Skeletal muscle cell (primary cell): ENCODE measurements at places on chromosomes 3 and 15.

DNA sequence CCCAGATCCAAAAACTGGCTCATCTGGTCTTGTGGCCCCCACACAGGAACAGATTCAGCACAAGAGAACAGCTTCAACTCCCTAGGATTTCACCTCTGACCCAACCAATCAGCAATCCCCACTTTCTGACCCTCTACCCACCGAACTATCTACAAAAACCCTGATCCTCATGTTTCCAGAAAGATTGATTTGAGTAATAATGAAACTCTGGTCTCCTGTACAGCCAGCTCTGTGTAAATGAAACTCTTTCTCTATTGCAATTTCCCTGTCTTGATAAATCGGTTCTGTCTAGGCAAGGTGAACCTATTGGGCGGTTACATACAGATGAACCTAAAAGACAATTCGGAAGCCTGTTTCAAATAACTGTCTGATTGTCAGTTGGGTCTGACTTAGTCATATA lies 847.6 kb upstream of the ALCAM start:
- DNase-seq, result no peak

DNA sequence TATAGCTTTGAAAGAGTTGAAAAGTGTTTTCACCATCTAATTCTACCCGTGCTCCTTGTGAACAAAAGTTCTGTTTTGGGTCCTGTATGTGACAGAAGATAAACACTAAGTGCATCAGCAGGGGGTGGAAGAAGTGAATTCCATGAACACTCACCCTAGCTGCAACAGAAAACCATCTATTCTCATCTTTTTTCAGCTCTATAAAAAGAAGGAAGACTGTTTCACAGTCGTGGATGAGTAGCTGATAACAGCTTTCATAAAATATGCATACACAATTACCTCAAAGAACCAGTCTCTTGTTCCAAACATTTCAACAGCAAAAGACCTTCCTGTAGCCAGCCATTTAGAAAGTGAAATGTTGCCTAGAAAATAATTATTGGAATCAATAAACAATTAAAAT lies 281.7 kb upstream of the RASGRP1 start:
- no peak for DNase-seq

- DNase-seq, result no peak
Measured at GRCh38 chr3:17747174-17747889, 4.9 kb upstream of the TBC1D5 start.

- no peak for DNase-seq
Measured at GRCh38 chr3:27325419-27325818, 43.8 kb downstream of the NEK10 start.

- DNase-seq, result no peak
Measured at GRCh38 chr15:63712828-63713520, 115.8 kb downstream of the FBXL22 start.
